ENCODE measurements at places on chromosomes 11 and 22. TPM values are rescaled to one million over a fixed set of nuclear protein-coding genes. Genes with fewer than 3 reads are reported as not detected.

CLTCL1 gene
- 29.7 TPM for total RNA-seq

ST13 gene
- total RNA-seq: 105 TPM

TRIM49 gene
- total RNA-seq: not detected

GRCh38 chr11:71080239-71081097 is 171.9 kb downstream of the SHANK2 start:
- H3K27me3 ChIP-seq: no peaks in the 10 kb centered on the region
- H3K4me3 ChIP-seq: no peak overlapping the region
- H3K4me1 ChIP-seq: no peaks in the 10 kb centered on the region
- H3K36me3 ChIP-seq: no peaks in the 10 kb centered on the region

- no peaks in the 10 kb centered on the region for H3K4me1 ChIP-seq
- H3K27me3 ChIP-seq: no peaks in the 10 kb centered on the region
- no peak for DNase-seq
- H3K4me3 ChIP-seq: no peak overlapping the region
- no peaks in the 10 kb centered on the region for H3K36me3 ChIP-seq
- H3K27ac ChIP-seq: no peak overlapping the region
Measured at GRCh38 chr11:113574586-113574985, 99.4 kb upstream of the DRD2 start.

APOA4 gene
- not detected for total RNA-seq

OR56A1 gene
- total RNA-seq: not detected

ALDH3B1 gene
- total RNA-seq: 10.5 TPM

BAIAP2L2 gene
- not detected for total RNA-seq

GRCh38 chr11:58576887-58577471 is 1.3 kb upstream of the LPXN start:
- H3K4me1 ChIP-seq: peaks cover 54% of the 10 kb centered on the region
- H3K27me3 ChIP-seq: no peaks in the 10 kb centered on the region
- H3K27ac ChIP-seq: peak overlapping the region; percentile 100
- H3K36me3 ChIP-seq: no peaks in the 10 kb centered on the region
- DNase-seq: no peak

DNA sequence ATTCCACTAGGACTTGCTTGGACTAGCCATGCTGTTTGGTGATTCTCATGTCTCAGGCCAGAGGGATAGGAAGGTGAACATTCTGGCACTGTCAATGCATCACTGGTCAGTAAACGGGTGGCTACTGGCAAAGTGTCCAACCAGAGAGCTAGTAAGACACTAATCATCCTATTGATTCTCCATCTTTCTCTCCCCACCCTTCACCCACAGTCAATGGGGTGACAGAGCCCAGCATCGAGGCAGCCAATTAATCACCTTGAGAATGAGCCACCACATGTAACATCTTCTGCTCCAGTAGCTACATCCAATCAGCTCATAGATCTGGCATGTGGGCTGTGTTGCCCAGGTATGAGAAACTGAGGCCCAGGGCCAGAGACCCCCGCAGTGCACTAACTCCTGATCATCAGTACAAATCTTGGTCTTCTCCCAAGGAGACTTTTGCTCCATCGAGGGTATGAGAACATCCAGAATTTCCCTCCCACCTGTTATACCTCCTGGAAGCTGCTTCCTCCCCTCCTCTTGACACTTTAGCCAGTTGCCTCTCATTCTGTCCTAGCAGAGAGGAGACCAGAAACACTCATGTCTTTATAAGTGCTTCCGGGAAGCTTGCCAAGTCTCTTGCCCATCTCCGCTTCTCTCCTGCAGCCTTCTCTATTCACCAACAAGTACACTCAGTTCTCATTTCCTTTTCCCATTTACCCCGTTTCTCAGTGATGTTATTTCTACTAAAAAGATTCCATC is 17.0 kb downstream of the HTR3A start:
- no peak overlapping the region for H3K4me3 ChIP-seq
- no peaks in the 10 kb centered on the region for H3K27me3 ChIP-seq
- no peak overlapping the region for H3K27ac ChIP-seq
- no peak for DNase-seq
- no peaks in the 10 kb centered on the region for H3K36me3 ChIP-seq

NLRP10 gene
- not detected for total RNA-seq
